ENCODE measurements at places on chromosomes 4 and X.

DNA sequence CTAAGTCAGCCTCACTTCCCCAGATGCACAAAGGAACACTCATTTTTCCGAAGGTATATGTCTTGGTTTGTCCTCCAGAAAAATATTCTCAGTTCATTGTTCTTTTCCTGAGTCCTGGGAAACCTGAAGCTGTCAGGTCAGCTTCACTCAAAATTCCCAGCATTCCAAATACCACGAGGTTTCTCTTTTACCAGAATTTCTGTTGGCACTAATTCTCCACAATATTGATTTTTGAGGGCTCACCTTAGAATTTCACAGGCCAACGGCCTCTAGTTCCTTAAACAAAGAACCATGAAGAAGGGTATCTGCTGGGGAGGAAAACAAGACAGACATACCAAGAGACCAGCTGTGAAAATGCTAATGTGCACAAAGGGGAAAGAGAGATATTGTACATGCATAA, 8.0 kb upstream of the MAGEB5 start:
- no peak for DNase-seq

- DNase-seq, result no peak
These were observed 432.5 kb upstream of the FGF16 start for GRCh38 chrX:77014377-77015372.

GRCh38 chr4:1061056-1061700, 49.8 kb downstream of the FGFRL1 start:
- DNase-seq, result no peak

- DNase-seq, result peak; percentile 64
These were observed 32.8 kb downstream of the FAM13A start for GRCh38 chr4:89024051-89024675.

DNA sequence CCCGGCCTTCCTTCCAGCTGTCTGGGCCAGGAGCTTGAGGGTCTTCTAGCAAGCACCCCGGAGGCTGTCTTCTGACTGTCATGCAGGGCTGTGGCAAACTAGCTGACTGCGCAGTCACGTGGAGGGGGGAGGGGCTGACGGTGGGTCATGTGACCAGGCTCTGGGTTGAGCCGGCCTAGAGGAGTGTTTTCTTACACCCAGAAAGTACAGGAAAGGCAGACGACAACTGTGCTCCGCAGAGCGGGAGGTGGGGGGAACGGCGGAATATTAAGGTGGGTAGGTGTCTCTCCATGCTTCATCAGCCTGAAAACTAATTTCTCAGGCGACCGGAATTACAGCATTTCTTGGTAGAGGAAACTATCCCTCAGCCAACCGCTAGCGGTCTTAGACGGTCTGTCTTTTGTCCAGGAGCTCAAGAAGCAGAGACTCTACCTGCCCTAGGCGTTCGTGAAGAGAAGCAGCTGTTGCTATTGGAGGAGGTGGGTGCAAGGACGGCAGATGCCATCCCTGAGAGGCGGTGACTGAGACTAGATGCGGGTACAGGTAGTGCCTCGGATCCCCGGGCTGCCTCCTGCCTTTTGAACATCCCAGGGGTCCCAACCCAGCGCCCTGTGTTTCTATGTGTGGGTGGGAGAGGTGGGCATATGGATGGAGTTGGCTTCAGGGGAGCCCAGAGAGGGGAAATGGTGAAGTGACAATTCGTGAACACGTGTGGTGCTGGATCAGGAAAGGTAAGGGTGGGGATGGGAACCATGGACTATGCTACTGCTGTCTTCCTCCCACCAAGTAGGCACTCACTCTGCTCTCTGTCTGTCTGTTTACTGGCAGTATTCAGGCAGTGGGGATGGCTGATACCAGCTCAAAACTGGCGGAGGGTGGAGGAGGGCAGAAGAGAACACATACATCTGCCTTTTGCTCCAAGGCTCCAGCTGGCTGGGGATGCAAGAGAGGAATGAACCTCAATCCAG, 8.8 kb downstream of the GPRASP1 start:
- peak; percentile 10 for DNase-seq

- no peak for DNase-seq
These were observed 201.6 kb downstream of the ADGRL3 start for GRCh38 chr4:61401771-61402170.

DNA sequence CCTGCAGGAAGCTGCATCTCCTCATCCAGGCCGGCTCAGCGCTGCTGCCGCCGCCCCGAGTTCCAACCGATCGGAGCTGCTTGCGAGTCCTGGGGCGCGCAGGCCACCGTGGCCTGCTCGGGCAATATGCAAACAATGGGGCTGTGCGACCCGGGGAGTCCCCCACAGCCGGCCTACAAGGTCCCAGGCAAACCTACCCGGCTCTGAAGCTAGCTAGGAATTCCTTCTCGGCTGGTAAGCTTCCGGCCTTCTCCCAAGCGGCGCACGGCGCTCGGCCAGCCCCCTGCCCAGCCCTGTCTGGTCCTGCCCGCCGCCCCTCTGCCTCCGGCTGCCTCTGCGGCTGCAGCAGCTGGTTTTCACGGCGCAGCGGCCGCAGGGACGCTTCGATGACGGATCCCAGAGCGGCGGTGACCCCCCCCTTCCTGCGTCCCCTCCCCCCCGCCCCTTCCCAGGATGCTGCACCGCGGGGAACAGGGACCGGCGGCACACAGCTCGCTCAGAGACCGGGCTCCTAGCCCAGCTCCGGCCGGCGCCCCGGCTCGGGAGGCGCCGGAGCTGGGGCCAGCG, 59.4 kb downstream of the TSC22D3 start:
- no peak for DNase-seq

DNA sequence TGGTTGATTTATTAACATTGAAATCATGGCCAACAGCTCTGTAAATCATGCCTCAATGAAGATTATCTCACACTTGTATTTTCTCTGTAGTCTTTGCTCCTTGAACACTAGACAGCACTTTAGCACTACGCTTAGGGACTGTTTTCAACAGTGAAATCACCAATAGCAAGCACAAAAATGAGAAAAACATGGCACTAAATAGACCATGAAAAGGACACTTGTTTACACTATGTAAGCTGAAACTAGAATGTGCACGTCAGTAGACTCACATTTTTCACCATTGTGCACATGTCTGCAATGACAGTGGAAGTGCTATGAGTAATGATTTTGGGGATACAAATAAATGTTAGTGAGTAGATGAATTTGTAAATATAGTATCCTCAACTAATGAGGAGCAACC, 3.1 kb downstream of the BMP2K start:
- no peak for DNase-seq

- no peak for DNase-seq
These were observed 69.5 kb downstream of the ACOX3 start for GRCh38 chr4:8370835-8371595.

GRCh38 chr4:182492423-182492822, 249.2 kb downstream of the TENM3 start:
- no peak for DNase-seq

DNA sequence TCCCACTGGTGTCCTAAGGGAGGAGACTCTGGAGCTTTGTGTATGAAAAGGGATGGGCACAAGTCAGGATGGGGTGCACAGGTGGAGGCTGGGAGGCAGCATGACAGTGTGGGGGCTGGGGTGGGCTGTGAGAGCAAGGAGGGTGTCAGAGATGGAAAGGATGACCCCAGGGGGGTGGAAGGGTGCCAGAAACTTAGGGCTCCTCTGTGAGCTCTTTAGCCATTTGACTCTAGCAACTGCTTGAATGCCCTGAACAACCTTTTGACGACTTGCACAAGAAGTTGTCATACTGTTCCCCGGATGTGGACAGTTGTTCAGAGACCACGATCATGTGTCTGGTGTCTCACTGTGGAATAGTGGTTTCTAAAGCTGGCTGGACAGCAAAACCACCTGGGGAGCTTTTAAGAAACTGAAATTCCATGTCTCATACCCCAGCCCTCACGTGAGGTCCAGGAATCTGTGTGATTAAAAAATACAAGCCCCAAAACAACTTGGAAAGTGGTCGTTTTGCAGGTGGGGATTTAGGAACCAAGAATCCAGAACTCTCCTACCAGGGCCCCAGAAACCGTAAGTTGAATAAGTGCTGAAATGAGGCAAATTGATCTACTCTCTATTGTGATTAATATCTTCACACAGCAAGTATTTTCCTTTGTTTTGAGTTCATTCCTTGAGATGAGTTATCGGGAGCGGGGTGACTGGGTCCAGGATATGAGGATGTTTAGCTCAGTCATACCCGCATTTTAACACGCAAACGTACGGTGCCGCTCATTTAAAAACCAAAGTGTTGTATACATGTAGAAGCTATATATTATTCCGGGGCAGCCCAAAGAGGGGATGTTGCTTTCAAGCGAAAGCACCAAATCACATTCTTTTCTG, 3.4 kb downstream of the RHOH start:
- peak; percentile 89 for DNase-seq

DNA sequence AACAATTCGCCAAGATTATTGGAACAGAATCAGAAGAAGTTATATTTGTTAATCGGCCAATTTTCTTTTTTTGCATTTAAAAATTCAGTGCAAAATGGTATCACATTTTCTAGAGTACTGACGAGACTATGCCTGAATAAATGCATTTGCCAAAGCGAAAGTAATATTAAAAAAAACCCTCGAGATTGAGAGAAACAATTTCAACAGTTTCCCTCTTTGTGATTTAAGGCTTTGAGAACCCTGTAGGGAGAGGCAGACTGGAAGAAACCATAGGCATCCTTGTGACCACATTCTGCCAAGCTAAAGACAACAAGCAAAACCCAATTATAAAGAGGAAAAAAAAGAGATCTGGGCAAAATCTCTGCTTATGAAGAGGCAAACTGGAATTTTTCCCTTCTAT, 218.1 kb upstream of the GK2 start:
- DNase-seq, result no peak

DNA sequence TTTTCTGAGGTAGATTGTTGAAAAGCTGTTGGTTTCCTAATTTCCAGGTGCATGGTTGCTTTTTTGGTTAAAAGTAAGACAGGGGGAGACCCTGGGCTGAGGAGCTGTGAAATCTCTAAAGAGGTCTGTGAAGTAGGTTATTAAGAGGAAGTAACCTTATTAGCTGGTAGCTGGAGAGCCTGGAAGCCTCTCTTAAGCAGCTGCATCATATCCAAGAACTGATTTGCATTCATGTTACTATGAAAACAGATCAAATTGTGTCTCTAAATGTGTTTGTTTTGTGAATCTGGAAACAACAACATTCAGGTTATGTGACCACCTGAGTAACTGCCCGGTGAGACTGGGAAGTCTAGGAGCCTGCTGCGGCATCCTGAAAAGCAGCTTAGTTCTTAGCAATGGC, 54.1 kb downstream of the ARHGAP10 start:
- DNase-seq, result peak; percentile 22

GRCh38 chr4:146099585-146099984, 75.9 kb upstream of the LSM6 start:
- no peak for DNase-seq

DNA sequence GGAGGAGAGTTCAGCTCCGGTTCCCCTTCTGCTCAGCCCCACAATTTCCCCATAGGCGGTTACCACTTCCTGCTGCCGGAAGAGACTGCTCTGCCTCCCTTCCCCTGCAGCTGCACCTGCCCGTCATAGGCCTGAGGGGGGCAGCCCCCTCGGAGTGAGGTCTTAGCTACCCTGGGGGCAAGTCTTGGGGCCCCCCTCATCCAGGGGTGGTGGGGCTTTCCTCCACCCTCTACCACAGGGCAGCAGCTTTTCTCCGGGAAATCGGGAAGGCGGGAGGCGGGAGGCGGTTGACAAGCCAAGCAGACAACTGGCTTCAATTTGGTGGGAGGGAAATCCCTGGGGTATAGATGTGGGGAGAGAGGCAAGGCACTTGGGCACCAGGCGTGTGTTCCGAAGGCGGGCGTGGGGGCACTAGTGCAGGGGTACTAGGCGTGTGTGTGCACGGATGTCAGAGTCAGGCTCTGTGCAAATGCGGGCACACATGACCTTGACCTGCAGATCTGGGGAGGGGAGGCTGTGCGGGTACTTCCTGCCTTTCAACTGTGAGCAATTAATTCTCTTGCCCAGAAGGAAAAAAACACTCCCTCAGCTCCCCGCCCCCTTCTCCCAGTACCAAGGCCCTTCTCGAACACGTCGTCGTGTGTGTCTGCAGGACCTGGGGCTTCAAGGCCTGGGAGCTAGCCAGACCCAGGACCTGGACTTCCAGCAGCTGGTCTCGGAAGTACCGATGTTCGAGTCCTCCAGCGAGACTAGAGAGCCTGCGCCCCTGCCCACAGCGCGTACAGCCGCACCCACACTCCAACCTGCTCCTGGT, 1.0 kb upstream of the ARHGAP4 start:
- peak; percentile 98 for DNase-seq

- DNase-seq, result no peak
These were observed 11.0 kb downstream of the TRMT44 start for GRCh38 chr4:8451440-8452182.

DNA sequence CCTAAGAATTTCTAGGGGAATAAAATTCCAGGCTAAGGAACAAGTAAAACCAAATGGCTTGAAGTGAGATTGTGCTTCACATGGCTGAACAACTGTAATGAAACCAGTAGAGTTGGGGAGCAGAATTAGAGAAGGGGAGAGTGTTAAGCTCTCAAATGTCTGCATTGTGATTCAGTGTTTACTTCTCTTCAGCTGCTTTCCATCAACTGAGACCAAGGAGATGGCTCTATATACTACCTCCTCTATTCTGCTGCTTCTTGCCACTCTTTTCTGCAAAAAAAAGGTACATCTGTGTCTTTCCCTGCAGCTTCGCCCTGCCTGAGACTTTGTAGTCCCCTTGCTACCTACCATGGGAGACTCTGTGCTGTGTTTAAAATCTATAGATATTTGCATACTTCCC, 73.5 kb downstream of the WDFY3 start:
- no peak for DNase-seq

GRCh38 chr4:122541996-122542395, 78.9 kb downstream of the IL21 start:
- no peak for DNase-seq

GRCh38 chr4:148184922-148185321, 257.3 kb downstream of the NR3C2 start:
- no peak for DNase-seq

GRCh38 chr4:65646136-65646535, 24.2 kb downstream of the EPHA5 start:
- no peak for DNase-seq

- DNase-seq, result peak; percentile 92
These were observed 63.3 kb downstream of the MEPE start for GRCh38 chr4:87895964-87896621.

- no peak for DNase-seq
These were observed 26.2 kb downstream of the TMSB4X start for GRCh38 chrX:13001097-13001496.

DNA sequence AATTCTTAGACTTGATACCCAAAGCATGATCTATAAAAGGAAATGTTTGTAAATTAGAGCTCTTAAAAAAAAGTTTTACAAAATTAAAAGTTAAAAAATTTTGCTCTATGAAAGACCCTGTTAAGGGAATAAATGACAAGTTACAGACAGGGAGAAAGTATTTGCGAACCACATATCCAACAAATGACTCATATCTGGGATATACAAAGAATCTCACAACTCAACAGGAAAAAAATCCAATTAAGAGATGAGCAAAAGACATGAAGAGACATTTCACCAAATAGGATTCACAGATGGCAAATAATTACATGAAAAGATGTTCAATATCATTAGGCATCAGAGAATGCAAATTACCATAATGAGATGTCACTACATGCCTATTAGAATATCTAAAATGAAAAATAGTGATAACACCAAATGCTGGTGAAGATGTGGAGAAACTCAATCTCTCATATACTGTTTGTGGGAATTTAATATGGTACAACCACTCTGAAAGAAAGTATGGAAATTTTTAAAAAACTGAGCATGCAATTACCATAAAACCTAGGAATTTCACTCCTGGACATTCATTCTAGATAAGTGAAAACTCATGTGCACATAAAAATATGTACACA, 100.8 kb upstream of the EOLA2 start:
- no peak for DNase-seq

- peak; percentile 13 for DNase-seq
These were observed 164.1 kb downstream of the DTHD1 start for GRCh38 chr4:36445480-36445879.

GRCh38 chr4:142959173-142959572, 113.1 kb upstream of the INPP4B start:
- DNase-seq, result no peak

Measured in HL-60 (cell line).